Vagina (tissue), 2 donors: ENCODE measurements at places on chromosomes 2 and 18. TPM values are rescaled to one million over a fixed set of nuclear protein-coding genes. Genes with fewer than 3 reads are reported as not detected.

DNA sequence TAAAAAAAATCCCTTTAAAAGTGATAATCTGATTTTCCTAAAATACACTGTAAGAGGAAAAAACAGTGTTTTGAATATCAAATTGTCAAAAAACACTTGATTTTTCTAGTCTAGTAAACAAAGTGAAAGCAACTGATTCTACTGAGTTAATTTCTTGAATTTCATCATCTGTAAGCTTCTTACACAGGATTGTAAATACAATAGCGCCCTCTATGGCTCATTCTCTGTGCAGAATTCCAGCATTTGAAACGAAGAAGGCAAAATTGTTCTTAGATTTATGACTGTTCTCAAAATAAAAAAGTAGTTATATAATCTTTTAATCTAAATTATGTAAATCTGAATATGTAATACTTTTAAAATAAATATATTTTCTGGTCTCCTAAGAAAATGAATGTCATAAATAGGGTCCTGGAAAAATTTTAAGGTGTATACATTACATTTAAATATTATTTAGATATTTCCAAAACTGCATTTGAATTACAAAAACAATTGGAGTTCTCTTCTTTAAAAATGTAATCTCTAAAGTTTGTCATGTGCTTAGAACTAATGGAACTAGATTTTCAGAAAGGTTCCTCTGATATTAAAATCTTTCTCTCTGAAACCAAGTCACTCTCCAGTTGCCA, 176.9 kb upstream of the MC4R start:
- no peak for DNase-seq

- no peak for DNase-seq
Measured at GRCh38 chr2:241857041-241857541, 1.6 kb downstream of the PDCD1 start.

- DNase-seq: no peak
Measured at GRCh38 chr18:55539240-55539639, 48.8 kb downstream of the TCF4 start.

DNA sequence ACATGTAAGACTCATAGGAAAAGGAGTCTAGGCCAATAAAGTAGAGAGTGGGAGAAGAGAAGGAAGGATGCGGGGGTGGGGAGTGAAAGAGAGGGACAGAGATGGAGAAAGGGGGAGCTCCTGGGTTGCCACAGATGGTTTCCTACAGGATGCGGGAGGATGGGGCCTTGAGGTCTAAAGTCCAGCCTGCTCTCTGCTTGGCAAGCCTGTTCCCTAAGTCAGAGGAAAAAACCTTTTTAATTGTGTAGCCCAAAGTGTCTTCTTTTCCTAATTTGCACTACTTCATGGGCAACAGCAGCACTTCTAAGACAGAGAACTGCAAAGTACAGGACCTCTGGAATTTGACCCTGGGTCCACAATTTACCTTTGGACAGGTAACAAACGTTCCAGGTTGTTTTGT, 1.4 kb upstream of the FAM110C start:
- no peak for DNase-seq

VAPA gene
- total RNA-seq: 210 TPM

SLC5A7 gene
- total RNA-seq: 1.7 TPM
